ENCODE measurements at places on chromosomes 16 and 17. TPM values are rescaled to one million over a fixed set of nuclear protein-coding genes. Genes with fewer than 3 reads are reported as not detected.

DNA sequence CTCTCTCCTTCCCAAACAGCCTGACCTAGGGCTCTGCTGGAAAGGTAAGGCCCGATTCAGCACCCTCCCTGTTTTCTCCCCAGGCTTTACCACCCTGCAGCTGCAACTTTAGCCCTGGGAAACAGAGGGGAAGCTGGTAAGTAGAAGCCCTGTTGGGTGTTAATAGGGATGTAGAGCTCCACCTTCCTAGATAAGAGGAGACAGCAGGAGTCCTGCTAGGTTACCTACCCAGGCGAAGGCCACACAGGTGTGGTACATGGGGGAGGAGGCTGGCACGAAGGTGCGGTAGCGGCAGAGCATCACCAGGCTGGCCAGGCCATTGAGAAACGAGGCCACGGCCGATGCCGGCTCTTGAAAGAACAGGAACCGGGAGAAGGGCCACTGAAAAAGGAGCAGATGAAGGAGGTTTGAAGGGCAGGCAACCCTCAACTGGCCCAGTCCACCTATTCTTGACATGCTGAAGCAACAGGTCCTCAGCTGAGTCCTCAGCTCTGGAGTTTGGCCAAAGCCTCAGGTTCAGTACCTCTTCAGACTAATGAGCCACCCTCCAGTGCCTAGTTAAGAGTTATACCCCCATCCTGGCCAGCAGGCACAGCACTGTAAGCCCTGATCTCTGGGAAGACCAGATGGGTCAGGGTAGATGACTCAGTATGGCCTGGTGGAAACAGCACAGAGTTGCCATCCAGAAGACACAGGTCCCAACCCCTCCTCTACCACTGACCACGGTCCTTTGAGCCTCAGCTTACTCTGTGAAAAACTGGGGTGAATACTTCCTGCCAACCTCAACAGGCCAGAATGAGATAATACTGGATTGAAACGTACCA lies 3.3 kb downstream of the PGAP3 start:
- DNase-seq: no peak

- peak; percentile 97 for DNase-seq
Measured at GRCh38 chr17:42322382-42323267, 34.3 kb downstream of the STAT5A start.

DNA sequence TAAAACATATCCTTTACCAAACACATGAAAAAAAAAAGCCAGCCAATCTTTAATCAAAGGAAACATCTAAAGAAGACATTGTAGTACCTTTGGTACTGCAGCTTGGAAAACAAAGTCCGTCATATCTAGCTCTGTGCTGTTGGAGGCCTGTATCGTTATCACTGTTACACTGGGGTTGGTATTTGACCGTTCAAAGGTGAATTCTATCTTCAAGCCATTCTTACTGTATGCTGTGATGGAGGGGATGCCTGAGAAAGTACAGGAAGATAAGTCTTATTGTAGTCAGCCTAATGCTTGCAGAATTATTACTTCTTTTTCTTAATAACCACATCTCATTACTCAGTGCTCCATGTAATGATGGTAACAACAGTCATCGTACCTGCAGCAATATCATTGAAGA lies 14.4 kb upstream of the PHLPP2 start:
- DNase-seq: no peak

DNA sequence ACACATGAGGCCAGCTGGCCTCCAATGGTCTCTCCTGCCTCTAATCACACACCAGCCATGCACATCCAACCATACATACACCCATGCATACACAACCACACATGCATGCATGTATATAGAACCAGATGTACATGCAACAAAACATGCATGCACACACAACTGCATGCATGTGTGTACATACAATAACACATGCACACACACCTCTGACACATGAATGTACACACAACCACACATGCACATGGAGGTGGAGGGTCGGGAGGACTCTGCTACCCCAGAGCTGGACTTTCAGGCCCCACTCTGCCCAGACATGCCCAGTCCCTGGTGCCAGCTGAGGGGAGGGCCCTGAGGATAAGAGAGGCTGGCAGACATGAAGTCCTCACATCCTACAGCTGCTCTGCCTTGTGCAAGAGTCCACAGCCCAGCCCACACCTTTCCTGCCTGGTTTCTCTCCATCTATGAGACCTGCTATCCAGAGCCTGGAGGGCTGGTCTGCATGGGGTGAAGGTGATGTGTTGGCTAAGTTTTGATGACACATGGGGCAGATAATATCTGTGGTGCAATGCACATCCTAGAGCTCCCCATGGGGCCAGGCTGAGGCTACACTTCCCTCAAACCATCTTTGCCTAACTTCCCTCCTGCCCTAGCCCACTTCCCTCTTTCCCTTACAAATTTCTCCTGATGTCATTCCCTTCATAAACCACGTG lies 50.9 kb upstream of the SDK2 start:
- no peak for DNase-seq

GRCh38 chr17:14061666-14062560 lies 7.4 kb upstream of the COX10 start:
- no peak for DNase-seq

- DNase-seq: no peak
Measured at GRCh38 chr17:41578971-41579370, 7.1 kb upstream of the KRT9 start.

- DNase-seq: peak; percentile 8
Measured at GRCh38 chr17:77332034-77332971, 191.5 kb downstream of the SEC14L1 start.

DNA sequence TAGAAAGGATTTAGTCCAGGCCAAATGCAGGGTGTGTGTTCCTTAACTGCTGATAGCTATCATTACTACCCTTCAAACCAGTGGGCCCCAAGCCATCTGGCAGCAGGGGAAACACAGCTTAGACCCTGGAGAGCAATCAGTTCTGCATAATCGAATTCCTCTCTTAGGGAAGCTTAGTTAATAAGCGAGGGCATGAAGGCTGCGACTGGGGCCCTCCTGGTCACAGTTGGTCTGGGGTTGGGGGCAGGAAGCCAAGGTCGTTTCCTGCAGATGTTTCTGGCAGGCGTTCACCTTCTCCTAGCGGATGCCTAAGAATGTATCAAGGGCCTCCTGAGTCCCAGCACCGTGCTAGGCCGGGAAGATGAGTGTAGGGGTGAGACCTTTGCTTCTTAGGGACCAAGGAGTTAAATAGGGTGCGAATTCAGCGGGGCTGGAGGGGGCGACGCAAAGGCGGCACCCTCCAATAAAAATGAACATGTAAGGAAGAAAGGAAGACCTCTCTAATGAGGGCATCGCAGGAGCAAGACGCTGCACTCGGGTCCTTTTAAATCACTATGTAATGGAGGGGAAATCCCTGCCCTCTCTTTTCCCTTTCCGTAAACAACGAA lies 16.5 kb upstream of the EEF2K start:
- no peak for DNase-seq

DNA sequence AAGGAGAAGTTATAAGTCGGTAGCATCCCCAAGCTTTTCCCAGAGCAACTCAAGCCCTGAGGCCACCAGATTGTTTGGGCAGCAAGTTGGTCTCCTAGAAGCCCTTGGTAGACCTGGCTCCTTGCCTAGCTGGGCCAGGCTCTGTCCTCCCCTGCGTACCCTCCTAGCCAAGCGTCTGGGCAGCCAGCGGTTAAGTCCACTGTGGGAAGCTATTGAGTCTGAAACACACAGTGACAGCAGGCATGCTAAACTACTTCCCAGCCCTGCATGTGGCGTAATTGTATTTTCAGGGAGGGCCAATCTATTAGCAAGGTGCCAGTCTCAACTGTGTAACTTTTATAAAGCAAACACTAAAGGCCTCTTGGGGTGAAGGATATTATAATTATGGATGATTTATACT lies 419.1 kb upstream of the RBFOX1 start:
- DNase-seq: no peak

- no peak for DNase-seq
Measured at GRCh38 chr16:48352648-48353390, 32.4 kb downstream of the SIAH1 start.

- no peak for DNase-seq
Measured at GRCh38 chr16:82138478-82139285, 31.3 kb downstream of the MPHOSPH6 start.

DNA sequence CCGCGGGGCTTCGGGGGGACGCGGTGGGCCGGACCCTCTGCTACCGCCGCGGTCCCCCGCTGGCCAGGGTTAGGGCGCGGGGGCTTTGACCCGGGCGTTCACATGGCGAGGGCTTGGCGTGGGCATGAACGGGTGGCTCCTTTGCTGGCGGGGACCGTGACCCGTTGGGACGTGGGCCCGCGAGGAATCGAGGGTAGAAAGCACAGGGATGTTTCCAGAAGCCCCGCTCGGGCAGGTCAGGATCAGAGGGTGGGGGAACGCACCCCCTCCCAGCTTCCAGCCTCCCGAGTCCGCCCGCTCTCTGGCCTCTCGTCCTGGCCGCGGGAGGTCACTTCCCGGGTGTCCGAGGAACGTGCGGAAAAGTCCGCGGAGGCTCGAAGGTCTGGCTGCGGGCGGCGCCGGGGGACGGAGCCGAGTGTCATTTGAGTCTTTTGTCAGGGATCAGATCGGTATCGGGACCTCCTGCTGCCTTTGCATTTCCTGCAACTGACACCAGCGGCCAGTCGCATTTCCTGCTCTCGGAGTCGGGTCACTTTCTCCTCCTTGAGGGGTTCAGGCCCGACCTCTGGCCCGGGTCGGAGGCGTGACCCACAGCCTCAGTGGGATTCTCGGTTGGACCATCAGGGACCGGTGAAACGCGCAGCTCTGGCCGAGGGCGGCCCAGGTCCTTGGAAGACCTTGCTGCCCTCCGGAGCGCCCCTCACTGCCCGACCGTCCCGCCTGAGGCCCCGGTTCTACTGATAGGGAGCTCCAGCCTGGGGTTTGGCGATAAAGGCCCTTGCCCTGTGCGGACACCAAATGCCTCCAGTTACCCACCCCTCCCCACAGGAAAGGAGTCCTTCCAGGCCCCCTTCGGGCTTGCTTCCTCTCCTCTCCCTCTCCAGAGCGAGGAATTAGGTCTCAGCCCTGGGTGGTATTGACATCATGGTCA lies 702 bp upstream of the WNT3 start:
- no peak for DNase-seq

DNA sequence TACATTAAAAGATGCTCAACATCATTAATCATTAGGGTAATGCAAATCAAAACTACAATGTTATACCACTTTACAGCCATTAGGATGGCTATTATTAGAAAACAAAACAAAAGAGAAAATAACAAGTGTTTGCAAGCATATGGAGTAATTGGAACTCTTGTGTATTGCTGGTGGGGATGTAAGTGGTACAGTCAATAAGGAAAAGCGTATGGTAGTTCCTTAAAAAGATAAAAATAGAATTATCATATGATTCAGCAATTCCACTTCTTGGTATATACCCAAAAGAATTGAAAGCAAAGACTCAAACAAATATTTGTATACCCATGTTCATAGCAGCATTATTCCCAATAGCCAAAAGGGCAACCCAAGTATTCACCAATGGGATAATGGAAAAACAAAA lies 1.4 kb upstream of the CAPNS2 start:
- DNase-seq: no peak

DNA sequence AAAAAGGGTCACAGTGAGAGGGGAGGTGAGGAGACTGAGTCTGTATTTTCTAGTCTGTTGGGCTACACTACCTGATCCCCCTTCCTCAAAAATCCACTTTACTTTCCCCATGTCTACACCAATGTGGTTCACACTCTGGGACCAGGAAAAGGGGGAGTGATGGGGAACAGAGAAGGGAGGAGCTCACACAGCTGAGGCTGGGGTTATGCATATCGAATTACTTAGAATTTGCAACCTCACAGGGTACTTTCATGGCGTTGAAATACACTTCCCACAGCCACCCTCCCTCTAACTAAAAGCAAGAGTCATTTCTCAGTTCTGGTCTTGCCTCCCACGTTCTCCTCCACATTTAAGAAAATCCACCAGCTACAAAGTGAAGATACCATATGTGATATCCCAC lies 14.1 kb downstream of the MAPT start:
- DNase-seq: no peak

DNA sequence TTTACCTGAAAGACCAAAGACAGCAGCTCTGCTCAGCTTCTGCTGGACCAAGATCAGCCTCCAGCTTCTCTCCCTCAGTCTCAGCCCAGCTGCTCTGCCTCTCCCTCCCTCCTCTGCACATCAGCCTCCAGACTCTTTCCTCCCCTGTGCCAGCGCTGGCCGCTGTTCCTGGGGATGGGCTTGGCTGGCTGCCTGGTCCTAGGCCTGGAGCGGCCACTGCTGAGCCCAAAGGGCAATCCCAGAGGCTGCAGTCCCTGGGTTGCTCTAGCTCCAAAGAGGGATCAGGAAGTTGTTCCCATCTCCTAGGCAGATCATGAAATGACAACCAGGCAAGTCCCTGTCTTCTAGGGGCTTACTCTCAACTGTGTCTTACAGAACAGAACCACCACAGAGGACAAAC lies 31.3 kb downstream of the DCUN1D3 start:
- DNase-seq: no peak

DNA sequence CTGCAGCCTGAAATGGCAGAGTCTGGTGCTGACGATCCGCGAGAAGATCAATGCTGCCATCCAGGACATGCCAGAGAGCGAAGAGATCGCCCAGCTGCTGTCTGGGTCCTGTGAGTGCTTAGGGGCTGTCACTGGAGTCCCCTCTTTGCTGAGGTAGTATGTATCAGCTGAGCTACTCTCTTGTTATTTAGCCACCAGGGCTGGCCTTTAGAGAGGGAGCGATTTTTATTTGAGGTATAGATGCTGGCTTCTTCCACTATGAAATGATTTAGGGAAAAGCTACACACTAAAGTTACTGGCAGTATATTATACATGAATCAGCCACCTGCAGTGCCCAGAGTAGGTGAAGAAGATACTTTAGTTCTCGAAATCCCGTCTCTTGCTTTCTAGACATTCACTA lies 2.6 kb downstream of the CDK5RAP3 start:
- DNase-seq: no peak

DNA sequence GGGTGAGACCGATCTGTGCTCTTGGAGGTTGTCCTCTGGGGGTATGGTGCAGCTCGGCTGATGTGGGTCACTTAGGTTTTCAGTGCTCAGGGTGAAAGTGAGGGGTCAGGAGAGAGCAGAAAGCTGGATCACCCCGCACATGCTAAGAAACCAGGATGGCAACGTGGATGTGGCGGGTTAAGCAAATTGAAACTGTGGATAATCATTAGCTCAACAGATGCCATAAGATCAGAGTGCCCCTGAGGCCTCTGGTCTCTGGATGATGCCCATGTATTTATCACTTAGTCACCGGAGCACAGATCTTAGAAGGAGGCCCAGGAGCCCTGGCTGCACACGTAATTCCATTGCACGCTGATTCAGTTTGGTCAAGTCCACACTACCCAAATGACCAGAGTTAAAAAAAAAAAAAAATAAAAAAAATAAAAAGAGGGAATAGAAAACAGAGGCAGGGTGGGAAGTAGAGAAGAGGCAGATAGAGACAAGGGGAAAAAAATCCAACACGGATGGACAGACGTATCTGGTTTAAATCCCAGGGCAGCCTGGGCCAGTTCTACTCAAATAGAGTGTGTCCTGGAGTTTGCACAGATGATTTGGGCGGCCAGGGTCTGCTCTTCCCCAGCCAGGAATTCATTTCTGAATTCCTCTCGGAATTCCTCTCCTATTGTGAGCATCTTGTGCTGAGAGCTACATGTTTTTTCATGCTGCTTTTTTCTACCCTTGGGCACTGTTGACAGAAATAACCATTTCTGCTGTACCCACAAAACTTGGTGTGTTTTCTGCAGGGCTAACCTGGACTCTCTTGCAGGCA lies 378.3 kb downstream of the CPPED1 start:
- DNase-seq: no peak

- no peak for DNase-seq
Measured at GRCh38 chr16:60605176-60605575, 1431.1 kb downstream of the CDH8 start.

Gene MFSD6L
- total RNA-seq: not detected

Gene PYDC1
- total RNA-seq: not detected

Gene RAB37
- not detected for total RNA-seq

Gene DPEP3
- not detected for total RNA-seq

Gene PNMT
- 0.46 TPM for total RNA-seq

All from chondrocyte (in vitro differentiated cells).